ENCODE measurements at places on chromosomes 3 and 15. TPM values are rescaled to one million over a fixed set of nuclear protein-coding genes. Genes with fewer than 3 reads are reported as not detected.

ZDHHC19 gene
- not detected for total RNA-seq

TUBGCP4 gene
- total RNA-seq: 13.2 TPM

RYK gene
- total RNA-seq: 86.1 TPM

- DNase-seq: peak; percentile 73
Measured at GRCh38 chr3:157066335-157067098, 93.4 kb downstream of the CCNL1 start.

DNA sequence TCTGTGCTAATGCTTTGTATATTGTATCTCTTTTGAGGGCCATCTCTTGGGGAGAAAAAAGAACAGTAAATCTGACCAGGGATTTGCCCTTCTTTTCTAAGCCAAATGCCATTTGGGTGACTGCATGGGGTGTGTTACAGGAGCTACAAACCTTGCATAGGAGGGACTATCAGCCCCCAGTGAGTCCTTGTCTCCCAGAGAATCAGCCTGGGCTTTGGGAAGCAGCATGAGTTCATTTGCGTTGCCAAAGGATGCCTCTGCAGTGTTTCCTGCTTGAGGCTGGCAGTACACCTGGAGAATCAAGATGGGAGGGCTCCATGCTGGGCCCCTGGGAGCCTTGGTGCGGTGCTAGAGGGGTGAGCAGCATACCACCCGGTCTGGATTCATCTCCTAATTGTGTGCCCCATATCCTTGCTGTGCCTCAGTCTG lies 49.6 kb upstream of the POLG start:
- peak; percentile 17 for DNase-seq

GRCh38 chr3:66055289-66055688 lies 16.6 kb upstream of the MAGI1 start:
- DNase-seq: no peak
